Kidney capillary endothelial cell (primary cell): ENCODE measurements at places on chromosomes 2 and 18.

DNA sequence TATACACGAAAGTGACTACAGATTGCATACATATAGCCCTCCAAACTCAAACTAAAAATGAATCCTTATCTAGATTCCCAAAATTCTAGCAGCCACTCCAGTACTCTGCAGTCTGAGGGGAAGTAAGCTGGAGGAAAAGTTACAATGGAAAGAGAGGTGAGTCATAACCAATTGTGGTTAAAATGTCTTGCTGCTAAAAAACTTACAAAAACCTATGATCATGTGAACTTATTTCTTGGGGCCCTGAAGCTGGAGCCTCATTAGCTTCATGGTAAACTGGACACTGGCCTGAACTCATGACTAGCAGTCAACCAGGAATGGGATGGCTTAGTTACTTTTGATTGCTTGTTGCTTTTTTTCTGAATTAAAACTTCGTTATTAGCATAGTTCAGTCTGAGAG, 175.9 kb downstream of the SLC4A3 start:
- no peak for DNase-seq

- DNase-seq = no peak
Observed at GRCh38 chr2:216802516-216803215, 57.2 kb downstream of the TNP1 start.

DNA sequence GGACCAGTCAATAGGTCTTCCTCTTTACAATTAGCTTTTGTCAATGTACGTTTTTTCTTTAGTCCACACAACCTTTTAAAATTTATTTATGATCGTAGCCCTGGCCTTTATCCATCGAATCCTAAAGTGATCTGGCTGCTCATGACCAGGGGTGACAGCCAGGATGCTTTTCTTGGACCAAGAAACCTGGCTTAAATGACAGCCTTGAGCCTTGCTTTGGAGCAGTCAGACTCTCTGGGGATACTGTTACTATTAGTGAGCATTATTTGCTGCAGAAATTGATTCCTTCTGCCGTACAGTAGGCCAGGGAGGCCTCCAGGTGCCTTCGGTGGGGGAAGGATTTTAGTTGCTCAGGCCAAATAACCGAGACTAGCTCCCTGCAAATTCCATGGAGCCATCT, 70.2 kb downstream of the AGAP1 start:
- no peak for DNase-seq

DNA sequence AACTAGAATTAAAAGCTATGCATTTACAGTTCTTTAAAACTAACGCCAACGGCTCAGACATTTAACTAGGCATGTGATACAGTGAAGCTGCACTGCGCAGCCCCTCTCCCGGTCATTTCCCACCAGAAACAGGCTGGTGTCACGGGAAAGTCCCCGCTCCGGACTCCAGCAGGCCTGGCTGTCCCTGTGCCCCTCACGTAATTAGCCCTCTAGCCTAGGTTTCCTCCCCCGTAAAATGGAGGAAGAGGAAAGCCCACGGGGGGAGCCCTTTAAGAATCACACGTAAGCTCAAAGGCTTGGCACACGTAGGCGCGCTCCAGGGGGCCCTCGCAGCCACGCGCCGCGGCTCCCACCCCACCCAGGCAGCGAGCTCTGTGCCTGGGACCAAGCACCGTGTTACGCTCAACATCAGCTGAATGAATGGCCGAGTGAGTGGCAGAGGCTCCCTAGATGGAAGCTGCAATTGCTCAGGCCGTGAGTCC, 48.0 kb downstream of the KCNIP3 start:
- no peak for DNase-seq

DNA sequence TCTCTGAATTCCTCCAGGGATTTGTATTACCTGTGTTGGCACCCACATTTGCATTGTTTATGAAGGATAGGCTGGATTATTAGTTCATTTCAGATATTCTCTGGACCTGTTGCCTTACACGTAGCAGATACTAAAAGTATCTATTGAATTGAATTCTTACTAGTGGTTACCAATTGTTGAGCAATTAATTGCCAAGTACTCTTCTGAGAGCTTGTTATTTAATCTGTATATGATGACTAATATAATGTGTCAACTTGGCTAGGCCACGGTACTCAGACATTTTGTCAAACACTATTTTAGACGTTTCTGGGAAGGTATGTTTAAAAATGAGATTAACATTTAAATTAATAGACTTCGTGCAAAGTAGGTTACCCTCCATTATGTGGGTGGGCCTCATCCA, 2.5 kb upstream of the SPP2 start:
- no peak for DNase-seq

- DNase-seq = peak; percentile 14
Observed at GRCh38 chr2:232761301-232761907, 15.0 kb downstream of the KCNJ13 start.

DNA sequence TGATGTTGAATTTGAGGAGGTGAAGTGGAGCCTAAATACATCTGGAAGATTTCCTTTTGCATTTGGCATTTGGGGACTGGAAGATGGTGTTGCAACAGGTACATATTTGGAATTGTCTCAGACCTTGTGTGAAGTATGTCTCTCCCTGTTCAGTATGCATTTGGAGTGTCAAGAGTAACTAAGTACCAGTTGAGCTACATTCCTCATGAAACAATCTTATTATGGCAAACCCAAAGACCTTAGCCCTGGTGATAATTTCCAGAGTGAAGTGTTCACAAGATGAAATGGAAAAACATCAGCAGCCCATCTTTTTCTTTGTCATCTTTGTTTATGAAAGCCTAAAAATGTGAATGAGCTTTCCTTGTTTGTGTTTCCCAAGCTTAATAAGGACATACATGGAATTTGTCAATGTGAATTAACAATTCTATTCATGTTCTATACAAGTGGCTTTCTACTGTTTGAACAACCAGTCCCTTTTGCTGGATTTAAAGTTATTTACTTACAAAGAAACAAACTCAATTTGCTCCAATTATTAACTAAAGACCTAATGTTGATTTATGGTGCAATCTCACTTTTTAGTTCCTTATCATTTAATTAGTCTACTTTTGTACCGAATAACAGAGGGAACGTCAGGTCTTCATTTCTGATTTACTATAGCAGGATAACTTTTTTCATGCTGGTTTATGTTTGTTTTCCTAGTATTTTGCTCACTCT, 42.1 kb upstream of the PPP1R1C start:
- no peak for DNase-seq
